Stimulated activated CD4-positive, alpha-beta T cell treated with anti-CD3 and anti-CD28 coated beads, TNF-alpha, amount 100 ng/mL, for 48 hours (primary cell): ENCODE measurements at places on chromosomes 3 and 15.

DNA sequence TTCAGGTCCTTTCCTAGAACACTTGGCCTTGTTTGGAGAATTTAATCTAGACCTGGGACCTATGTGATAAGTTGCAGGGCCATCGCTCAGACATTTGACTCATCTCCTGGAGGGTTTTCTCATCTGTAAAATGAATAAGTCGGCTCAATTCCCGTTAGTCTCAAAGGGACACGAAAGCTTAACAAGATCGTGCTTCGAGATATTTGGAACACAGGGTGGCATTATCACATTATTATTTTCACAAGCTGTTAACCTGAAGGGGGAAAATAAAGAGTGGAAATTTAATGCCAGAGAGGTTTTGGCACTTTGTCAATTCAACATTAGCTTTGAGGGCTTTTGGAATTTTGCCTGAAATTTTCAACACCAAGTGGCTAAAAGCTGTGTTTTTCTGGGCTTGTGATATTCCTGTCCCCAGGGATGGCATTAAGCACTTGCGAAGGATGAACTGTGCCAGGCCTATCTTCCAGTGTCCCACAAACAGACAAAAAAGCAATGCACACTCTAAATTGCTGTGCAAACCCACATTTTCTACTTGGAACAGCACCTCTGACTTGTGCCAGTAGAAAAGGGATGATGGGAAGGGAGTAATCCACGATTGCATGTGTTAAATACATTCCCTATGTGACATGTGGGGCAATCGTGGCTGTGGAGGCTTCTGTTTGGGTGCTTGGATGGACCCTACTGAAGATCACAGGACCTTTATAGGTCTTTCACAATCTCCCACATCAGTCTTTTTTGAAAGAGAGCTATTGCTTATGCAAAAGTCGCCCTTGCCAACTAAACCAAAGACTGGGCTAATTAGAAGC is 478.7 kb downstream of the MFSD1 start:
- DNase-seq, result no peak

- no peak for DNase-seq
Observed at GRCh38 chr3:128491691-128491940, 1.4 kb downstream of the GATA2 start.

GRCh38 chr3:146921693-146922092 is 316.5 kb upstream of the PLSCR5 start:
- no peak for DNase-seq

GRCh38 chr3:157693762-157694161 is 190.5 kb upstream of the VEPH1 start:
- DNase-seq, result no peak

GRCh38 chr3:134351427-134351826 is 22.8 kb downstream of the AMOTL2 start:
- DNase-seq, result no peak

DNA sequence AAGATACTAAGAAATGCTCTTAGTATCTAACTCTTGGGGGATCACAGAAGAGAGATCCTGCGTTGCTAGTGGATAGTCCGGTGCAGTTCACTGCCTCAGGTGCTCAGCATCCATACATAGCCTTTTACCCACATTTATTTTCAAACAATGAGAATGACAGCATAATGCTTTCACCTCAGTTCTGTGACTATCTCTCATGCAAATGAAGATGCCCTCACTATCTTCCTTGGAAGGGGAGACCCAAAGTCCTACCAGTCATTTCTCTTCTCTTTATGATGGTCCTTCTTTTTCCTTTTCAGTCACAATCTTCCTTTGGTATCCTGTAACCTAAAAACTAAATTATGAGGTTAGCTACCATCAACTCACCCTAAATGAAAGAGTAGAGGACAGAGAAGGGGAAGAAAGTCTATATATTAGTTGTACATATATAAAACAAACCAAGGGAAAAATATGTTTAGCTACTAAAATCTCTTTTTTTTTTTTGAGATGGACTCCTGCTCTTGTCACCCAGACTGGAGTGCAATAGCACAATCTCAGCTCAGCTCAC is 30.9 kb upstream of the SLC28A2 start:
- DNase-seq, result no peak

- DNase-seq, result no peak
Observed at GRCh38 chr15:76963596-76963995, 31.3 kb upstream of the PSTPIP1 start.

GRCh38 chr3:147089286-147089685 is 317.1 kb downstream of the ZIC4 start:
- DNase-seq, result no peak
